CD4-positive, alpha-beta memory T cell (primary cell): ENCODE measurements at places on chromosomes 13 and 19.

- no peak for DNase-seq
Measured at GRCh38 chr19:45528149-45528743, 21.0 kb downstream of the VASP start.

- DNase-seq: no peak
Measured at GRCh38 chr13:75812751-75813181, 176.6 kb downstream of the LMO7 start.

GRCh38 chr13:32142115-32142514 is 110.5 kb downstream of the FRY start:
- DNase-seq: no peak

GRCh38 chr13:50668691-50669271 is 174.7 kb downstream of the DLEU7 start:
- no peak for DNase-seq

DNA sequence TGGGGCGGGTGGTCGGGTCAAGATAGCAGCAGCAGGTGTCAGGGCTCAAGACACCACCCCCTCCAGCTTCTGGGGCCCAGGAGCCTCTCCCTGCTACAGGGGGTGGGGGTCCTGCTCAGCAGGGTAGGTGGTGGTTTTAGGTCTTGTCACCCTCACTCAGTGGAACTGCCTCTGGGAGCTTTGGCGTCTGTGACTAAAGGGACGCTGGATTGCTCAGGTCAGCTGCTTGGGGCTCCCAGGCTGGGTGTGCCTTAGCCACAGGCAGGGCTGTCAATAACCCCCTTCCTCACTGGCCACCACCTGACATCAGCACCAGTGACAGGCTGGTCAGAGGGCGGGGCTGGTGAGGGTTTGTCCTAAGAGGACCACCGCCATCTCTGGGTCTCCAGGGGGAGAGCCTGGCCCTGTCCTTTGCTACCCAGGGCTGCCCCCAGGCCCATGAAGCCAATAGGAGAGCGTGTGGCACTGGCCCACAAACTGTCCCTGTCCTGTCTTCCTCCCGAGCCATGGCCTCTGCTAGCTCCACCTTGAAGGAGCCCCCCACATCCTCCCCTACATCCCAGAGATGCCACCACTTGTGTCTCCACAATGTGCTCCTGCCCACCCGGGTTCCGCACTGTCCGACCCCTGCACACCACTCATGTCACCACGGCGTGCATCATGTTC is 36.4 kb downstream of the MAU2 start:
- no peak for DNase-seq

DNA sequence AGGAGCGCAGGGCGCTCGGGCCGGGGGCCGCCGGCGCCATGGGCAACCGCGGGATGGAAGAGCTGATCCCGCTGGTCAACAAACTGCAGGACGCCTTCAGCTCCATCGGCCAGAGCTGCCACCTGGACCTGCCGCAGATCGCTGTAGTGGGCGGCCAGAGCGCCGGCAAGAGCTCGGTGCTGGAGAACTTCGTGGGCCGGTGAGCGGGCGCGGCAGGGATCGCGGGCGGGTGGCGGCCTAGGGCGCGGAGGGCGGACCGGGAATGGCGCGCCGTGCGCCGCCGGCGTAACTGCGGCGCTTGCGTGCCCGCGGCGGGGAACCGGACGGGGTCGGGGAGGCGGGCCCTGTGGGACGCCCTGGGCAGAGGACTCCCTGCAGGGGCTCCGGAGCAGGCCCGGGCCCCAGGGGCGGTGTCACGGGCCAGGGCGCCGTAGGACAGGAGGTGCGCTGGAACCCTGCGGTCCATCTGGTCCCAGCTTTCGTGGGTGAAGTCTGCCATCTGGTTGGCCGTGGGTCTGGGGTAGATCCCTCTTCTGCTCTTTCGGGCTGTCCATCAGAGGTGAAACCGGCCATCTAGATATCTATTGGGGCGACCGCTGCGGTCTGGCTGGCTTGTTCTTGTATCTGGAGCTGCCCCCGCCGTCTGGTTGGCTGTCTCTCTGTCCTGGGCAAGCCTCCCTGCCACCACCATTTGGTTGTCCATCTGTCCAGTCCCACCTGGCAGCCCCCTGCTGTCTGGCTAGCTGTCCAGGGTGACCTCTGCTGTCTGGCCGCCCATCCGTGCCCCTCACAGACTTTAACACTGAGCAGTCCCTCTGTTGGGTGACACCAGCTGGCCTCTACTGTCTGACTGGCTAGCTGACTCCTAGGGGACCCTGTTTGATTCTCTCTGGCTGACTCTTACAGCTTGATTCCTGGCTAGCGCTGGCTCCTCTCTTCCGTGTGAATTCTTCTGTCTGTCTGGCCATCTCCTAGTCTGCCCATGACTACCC is 622 bp downstream of the DNM2 start:
- DNase-seq: peak; percentile 54

- DNase-seq: no peak
Measured at GRCh38 chr19:19514215-19514657, 1.1 kb downstream of the TSSK6 start.

DNA sequence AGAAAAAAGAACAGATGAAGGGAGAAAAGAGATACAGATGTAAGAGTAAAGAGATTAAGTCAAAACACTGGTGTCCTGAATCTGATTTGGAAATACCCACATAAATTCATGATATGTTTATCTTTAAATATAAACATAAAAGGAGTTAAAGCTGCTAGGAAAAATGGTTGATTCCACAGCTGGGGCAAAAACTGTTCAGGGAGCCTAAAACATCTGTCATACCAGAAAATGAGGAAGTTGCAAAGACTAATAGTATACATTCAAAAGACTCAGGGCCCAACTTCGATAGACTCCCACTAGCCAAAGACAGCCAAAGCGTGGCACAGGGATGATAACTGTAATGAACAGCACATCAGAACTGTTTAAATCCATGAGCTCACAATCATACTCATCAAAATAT is 62.0 kb downstream of the ABCC4 start:
- DNase-seq: no peak

DNA sequence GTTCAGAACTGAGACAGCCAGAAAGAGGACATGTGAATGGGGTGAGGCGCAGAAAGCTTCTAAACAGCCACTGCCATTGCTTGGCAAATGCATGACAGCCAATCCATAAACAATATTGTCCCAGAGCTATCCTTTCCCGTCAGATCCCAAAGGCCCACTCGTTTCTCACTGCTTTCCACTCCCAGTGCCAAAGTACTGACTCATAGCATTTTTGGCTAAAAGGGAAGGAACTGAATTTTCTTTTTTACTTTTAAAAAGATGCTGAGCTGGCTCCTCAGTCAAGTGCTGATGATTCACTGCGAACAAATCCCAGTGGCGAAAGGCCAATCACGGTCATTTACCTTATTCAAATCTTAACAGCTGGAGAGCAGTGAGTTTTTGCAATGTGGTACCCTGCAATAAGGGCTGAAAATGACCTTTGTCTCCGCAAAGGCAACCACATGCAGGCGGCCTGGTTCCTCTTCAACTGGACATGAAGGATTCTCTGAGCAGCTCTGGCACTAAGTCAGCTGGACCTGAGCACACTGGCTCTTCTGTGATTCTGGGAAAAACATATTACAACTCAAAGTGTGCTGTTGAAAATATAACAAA is 151.7 kb downstream of the DCLK1 start:
- no peak for DNase-seq

- peak; percentile 95 for DNase-seq
Measured at GRCh38 chr13:46181840-46182490, at the start of gene LCP1. Gene LCP1, minus strand, starts transcription at chr13:46182177. Its CDS starts 22,515 bp downstream, at chr13:46159662.

GRCh38 chr13:45630791-45631190 is 15.3 kb upstream of the ERICH6B start:
- no peak for DNase-seq

DNA sequence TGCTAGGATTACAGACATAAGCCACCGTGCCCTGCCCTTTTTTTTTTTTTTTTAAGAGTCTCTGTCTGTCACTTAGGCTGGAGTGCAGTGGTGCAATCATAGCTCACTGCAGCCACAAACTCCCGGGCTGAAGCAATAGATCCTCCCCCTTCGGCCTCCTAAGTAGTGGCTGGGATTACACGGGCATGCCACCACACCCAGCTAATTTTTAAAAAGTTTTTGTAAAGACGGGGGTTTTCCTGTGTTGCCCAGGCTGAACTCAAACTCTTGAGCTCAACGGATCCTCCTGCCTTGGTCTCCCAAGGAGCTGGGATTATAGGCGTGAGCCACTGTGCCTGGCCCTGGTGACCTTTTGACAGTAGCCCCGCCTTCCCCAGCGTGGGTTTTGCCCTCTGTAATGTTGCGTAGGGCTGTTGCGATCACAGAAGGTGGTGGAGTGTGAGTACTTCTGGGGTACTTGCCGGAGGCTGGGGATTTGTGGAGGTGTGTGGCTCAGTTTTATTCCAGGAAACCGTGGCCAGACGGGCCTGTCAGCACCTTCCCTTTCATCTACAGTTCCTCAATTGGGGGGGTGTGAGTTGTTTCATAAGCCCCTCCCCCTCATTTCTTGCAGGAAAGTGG is 11.6 kb upstream of the RETN start:
- DNase-seq: no peak

DNA sequence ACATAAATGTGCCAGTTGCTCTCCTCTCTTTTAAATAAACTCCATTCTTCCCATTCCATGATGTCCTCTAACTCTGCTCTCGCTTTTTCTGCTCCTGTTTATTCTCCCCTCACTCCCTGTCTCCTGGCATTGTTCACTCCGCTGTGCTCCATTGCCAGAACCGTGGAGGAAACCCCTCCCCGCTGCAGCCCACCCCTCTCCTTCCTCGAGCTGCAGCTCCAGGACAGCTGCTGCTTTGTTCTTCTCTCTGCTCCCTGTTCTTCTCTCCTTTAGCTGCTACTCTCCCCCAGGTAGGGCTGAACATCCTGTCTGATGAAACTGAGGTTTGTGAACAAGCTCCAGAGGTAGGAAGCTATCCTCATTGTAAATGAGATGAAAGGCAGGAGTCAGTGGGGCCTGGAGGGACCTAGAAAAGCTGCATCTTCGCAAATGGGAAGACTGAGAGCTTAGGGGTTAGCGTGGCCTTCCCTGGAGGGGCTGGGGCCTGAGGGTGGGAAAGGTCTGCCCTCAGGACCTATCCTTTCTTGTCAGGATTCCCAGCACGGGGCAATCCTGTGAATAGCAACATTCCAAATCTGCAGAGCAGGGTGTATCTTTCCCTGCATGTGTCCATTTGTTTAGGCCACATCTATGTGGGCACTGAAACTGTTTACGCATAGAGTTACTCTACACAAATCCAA is 243.7 kb downstream of the DNAJC15 start:
- no peak for DNase-seq

DNA sequence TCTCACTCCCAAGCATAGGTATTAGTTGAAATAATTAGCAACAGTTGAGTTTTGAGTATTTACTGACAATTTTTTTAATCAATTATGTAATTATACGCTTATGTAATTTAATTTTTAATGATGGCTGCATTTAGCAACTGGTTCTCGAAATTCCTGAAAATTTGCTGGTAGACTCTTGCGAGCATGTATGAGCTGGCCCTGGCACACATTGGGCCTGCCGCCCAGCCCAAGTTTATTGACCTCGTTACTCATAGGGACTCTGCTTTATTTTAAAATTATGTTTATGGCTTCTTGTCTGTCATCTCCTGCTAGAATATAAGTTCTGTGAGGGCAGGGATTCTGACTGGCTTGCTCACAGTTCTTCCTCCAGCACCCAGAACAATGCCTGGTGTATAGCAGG is 6.7 kb downstream of the KLK14 start:
- DNase-seq: no peak

DNA sequence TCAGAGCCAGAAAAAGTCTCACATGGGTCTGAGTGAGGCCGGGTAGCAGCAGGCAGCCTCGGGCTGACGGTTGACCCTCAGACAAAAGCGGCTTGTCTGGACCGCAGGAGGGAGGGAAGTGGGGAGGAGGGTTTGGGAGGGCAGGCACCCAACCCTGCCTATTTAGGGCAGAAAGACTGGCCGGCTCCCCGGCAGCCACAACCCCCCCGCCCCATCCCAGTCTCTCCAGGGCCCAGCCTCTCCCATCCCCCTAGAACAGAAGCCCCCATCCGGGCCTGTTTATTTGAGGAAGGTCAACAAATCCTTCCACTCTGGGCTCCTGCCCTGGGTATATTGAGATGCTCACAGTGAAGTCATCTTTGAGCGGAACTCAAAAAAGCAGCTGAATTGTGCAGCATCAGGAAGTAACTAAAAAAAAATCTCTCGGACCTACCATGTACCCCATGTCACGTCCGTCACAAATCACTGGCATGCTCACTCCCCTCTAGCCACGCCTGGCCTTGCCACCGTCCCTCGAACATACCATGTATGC is 6.3 kb downstream of the DACT3 start:
- no peak for DNase-seq

DNA sequence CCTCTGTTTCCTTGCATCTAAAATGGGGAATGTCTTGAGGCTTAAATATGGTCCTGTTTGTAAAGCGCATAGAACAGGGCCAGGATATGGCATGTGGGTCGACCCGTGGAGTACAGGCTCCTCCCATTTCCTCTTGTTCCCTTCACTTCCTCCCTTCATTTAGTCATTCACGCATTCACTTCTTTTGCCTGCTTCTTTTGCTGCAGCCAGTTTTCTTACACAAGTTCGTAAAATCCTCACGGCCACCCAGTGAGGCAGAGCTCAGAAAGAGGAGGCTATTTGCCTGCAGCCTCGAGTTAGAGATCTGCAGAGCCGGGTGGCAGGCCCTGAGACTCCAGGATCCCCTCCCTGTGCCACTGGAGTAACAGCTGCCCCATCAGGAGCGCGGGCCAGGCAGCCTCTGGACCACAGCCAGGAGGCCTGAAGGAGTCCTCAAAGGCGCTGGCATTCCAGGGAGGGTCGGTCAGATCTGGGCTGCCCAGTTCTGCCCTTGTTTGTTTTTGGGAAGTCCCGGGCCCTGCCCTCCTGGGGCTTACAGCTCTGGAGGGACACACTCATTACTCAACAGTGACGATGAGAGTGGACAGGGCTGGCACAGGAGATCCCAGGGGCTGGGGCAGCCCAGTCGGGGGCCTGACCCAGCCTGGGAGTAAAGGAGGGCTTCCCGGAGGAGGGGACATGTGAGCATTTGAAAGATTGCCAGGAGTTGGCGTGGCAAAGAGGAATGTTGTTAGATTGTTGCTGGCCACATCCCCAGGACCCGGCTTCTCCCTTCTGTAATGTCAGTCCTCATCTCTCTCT is 4.6 kb downstream of the PPP5C start:
- DNase-seq: no peak

DNA sequence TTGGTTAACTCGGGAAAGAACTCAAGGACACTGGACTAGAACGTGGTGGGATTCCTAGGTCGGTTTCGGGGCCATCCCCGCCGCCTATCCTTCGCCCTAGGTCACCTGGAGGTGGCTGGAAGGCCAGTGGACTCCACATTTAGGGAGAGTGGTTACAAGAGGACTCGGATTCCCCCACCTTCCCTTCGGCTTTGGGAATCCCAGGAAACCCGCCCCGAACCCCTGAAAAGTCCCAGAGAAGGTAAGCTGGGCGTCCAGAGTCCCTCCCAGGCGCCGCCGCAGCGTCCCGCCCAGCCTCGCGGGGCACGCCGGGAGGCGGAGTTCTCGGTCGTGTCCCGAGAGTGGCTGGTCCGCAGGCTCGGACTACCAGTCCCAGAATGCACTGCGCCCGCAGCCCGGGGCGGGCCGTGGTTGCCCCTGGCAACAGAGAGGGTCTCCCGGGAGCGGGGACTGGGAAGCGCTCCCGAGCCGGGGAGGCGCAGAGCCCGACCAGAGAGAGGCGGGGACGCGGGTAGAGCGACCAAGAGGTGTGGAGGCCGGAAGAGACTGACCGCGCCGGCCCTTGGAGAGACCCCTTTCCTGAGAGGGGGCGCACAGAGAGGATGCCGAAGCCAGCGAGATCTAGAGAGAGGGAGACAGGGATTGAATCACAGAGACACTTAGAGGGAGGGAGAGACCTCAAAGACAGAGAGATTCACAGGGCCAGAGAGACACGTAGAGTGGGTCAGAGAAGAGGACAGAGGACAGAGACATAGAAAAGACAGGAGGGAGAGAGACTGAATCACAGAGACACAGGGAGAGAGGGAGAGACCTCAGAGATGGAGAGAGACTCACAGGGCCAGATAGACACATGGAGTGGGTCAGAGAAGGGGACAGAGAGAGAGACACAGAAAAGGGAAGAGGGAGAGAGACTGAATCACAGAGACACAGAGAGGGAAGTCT is 2.6 kb upstream of the PRKCG start:
- peak; percentile 73 for DNase-seq
